ENCODE measurements at places on chromosomes 7 and 10.

DNA sequence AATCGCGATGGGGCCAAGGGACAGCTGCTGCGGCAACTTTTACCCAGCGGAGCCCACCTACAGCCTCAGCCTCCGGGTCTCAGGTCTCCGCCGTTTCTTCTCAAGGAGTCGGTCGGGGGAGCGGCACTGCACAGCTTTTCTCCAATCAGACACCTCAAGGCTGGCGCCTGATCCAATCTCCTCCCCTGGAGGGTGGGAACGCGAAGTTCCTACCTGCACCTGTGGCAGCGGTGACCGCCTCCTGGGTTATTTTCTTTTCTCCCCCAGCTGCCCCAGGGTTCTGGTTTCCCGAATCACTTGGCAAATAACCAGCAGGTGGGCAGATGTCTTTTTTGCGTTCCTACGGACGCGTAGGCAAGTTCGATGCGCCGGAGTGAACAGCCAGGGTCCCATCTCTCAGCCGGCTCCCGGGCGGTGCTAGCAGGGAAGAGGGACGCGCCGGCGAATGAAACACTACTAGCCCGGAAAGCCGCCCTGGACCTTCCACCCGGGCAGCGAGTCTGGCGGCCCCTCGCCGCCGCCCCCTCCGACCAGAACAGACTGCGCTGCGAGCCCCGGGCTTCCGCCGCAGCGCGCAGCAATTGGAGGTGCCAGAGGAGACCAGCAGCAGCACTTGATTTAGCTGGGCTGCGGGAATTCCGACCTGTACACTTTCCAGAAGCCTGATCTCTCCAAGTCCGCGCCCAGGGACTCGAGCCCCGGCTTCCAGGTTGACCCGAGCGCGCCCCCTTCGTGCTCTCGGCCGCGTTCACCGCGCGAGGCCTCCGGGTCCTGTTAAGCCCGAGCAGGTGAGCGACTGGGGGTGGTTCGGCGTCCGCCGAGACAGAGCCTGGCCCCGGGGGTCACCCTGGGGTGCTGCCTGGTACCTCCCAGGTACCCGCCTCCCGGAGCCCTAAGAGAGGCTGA, at the start of gene PRR15:
TSS of gene PRR15 (plus strand) at position 246 of the 906 bp plus-strand sequence. CDS start 2,495 bp downstream, outside the sequence.
- no peak for DNase-seq

GRCh38 chr7:111160297-111160696, 69.4 kb downstream of the LRRN3 start:
- DNase-seq, result no peak

- DNase-seq, result no peak
These were observed 396.5 kb upstream of the SEMA3D start for GRCh38 chr7:85583131-85583953.

- DNase-seq, result no peak
These were observed 50.2 kb upstream of the PCLO start for GRCh38 chr7:83212883-83213282.

DNA sequence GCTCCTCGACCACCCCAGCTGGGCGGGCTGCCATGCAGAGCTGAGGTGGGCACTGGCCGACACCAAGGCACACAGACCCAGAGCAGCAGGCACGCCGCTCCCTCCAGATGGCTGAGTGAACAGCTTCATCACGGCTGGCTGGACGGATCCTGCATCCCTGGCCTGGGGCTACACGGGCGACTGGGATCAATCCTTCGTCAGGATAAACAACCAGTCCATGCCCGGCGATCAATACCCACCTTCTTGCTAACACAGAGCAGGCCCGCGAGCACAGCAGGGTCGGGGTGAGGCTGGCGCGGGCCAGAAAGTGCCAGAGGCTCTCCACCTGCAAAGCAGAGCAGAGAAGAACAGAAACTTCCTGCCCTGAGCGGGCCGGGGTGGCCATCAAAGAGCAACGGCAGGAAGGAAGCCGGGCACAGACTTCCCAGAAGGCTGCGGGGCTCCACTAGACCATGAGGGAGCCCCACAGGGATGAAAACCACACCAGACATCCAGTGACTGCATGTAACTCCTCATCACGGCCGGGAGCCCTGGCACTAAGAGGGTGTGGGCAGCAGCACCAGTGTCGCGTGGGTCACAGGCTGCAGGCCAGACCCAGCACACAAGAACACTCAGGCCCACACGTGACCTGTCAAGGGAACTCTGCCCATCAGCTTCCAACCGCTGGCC, 166.4 kb downstream of the MAD1L1 start:
- DNase-seq, result no peak

DNA sequence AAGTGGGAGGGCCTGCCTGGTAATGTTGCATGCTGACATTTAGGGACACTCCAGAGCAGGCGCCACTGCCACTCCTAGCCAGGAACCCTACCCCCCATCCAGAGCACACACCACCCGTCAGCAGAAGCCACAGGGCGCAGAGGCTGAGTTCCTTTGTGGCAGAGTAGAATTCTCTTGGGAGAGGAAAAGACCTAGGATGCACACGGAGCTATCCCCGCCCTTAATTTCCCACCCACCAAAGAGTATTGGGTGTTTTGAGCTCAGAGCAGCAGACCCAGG, 702 bp upstream of the INSYN2A start:
- no peak for DNase-seq

DNA sequence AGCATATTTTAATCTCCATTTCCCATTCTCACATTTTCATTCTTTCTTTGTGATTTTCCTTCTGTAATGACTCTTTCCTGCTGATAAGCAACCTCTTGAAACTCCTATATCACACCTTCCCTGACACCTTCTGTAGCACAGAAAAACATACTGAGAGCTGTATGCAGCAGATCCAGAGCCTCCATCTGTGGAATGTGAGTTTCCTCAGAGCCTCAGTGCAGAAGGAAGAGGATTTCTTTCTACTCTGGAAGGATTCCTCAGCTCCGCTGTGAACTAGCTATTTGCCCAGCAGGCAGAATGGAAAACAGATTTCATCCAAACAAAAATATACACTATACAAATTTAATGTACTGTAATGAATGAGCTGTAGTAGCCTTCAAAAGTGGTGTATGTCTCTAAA, 841.3 kb upstream of the ZWINT start:
- DNase-seq, result no peak

GRCh38 chr10:35340975-35341374, 4.7 kb downstream of the CCNY start:
- DNase-seq, result no peak

DNA sequence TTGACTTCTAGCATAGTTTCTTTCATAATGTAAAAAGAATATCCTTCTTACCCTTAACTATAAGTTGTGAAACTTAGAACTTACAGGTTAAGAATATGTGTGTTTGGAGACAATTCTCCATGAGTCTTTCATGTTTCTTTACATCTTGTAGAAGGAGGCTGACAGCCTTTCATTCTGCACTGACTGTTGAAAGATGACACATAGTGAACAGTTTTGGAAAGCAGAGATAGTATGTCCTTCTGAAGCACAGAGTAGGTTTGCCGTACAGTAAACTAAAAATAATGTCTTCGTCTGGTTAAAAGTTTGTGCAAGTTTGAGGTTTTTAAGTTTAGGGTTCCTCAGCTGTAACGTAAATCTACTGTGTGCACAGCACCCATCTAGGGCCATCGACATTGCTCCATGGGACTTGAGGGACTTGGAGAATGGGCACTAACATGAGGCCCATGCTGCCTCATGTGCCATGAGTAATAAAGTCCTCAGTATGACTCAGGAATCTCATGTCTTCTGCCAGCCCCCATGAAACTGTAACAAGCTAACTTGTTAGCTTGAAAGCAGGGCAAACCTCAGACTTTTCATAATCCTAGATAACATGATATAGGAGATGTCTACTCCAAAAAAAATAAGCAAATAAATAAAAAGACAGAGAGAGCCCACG, 24.5 kb upstream of the ELAPOR2 start:
- no peak for DNase-seq

DNA sequence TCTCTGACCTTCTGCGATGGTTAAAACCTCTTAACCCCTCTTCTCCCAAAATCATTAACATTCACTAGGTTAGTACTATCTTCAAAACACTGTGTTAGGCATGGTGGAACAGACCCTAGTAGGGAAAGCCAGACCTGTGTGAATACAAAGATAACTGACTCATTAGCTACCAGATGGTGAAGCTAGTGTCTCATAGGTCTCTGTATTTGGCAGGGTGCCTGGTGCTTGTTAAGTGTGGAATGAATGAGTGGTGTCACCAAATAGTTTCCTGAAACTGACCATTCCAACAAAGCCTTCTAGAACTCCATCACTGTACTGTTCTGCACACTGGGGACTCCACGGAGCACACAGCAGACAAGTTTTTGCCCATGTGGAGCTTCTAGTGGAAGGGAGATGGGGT, 27.7 kb upstream of the TM9SF3 start:
- no peak for DNase-seq

DNA sequence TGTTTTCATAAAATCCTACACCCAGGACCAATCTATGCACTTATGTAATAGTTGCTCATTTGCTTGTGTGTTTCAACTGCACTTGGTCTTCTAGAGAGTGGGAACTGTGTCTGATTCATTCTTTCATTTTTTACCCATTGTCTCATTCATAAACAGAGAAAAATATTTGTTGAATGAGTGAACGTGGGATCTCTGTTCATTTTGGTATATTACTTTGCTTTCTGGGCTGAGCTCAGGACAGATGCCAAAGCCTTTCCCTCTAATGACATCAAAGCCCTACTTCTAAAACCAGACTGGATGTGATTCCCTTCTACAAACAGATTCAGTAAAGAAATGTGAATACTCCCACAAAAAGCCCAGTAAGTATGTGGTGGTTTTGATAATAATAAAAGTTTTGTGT, 145.2 kb downstream of the ST7 start:
- DNase-seq, result no peak

GRCh38 chr7:143049362-143049761, 2.8 kb upstream of the OR6V1 start:
- DNase-seq, result no peak

- DNase-seq, result no peak
These were observed 223.8 kb downstream of the DYNC1I1 start for GRCh38 chr7:95996174-95996573.
